Pulmonary artery endothelial cell (primary cell): ENCODE measurements at places on chromosomes 7 and 10.
A peak's percentile ranks its signal among the peaks of the same experiment; 100 is the strongest.

- DNase-seq: no peak
Measured at GRCh38 chr7:84271543-84271942, 77.0 kb upstream of the SEMA3A start.

- DNase-seq: no peak
Measured at GRCh38 chr10:80518143-80518806, 19.4 kb upstream of the SH2D4B start.

GRCh38 chr7:149878523-149878921 lies 4.8 kb downstream of the ATP6V0E2 start:
- DNase-seq: no peak

DNA sequence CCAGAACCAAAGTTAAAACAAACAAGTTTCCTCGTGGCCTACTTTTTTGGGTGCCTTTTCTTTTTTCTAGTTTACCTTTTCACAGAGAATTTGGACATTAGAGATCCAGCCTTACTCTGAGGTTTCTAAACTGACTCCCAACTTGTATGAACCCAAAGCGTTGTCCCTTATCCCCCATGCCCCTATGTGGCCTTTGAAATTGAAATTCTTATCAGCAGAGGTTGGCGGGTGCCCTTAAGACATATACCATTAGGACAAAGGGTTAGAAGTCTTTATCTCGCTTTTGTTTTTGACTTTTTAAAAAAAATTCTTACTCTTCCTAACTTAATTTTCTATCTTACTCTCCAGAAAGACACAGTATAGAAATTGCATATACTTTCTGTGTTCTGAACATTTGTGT lies 76.3 kb upstream of the C7orf33 start:
- no peak for DNase-seq

DNA sequence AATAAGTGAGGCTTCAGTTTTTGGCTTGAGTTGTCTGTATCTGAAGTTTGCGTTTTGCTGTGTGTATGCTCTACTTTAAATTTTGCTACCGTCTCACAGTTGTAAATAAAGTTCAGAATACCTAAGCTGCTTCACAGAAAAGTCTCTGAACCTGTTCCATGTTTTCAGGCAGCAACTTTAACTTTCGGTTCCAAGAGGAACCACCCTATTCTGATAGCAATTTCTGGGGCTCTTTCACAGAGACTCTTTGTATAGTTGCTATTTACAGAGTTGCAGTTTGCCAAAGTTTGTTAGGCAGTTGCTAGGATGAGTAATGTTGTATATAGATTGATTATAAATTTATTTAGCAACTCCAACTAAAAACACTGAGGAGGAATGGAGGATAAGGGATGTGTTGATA lies 5.7 kb downstream of the FAM221A start:
- no peak for DNase-seq

- DNase-seq: no peak
Measured at GRCh38 chr10:99631496-99631895, 11.3 kb upstream of the SLC25A28 start.

- DNase-seq: no peak
Measured at GRCh38 chr10:6128591-6129251, 39.9 kb downstream of the RBM17 start.

DNA sequence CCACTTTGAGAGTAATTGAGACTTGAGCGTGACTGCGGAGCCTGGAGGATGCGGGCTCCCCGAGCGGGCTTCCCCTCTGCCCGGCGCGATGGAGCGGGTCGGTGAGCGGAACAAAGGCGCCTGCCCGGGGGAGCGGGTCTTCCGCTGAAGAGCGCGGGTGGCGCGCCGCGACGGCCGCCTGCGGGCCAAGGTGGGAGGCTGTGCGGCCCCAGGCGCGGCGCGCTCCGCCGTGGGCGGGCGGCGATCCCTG lies at the start of gene GALNT17:
Gene GALNT17 (plus strand): TSS at position 18 of the 250 bp plus-strand sequence.
- no peak for DNase-seq

DNA sequence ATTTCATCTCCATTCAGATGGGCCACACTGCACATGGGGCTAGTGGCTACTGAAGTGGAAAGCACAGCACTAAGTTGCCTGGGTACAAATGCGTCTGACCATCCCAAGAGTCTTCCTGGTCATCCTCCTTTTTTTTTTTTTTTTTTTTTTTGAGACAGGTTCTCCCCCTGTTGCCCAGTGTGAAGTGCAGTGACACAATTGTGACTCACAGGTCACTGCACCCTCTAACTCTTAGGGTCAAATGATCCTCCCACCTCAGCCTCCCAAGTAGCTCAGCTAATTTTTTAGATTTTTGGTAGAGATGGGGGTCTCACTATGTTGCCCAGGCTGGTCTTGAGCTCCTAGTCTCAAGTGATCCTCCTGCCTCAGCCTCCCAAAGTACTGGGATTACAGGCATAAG lies 3.4 kb upstream of the TRRAP start:
- no peak for DNase-seq

GRCh38 chr10:14048930-14049613 lies 281.7 kb downstream of the FRMD4A start:
- DNase-seq: no peak

DNA sequence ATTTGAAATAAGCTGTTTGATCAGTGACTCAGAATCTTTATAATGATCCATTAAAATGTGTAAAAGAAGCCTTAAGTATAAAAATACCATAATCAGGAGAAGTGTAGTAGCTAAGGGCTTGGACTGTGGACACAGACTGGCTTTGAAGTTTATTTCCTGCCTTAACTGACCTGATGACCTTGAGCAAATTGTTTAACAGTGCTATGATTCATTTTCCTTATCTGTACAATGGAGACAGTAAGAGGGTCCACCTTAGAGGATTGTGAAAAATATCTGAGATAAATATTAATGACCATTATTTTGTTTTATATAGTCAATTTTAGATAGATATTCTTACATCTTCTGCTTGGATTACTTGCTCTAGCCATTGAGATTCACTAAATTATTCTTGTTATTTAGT lies 13.3 kb upstream of the RPA3 start:
- peak; percentile 22 for DNase-seq
